ENCODE measurements at places on chromosomes 4 and X.

DNA sequence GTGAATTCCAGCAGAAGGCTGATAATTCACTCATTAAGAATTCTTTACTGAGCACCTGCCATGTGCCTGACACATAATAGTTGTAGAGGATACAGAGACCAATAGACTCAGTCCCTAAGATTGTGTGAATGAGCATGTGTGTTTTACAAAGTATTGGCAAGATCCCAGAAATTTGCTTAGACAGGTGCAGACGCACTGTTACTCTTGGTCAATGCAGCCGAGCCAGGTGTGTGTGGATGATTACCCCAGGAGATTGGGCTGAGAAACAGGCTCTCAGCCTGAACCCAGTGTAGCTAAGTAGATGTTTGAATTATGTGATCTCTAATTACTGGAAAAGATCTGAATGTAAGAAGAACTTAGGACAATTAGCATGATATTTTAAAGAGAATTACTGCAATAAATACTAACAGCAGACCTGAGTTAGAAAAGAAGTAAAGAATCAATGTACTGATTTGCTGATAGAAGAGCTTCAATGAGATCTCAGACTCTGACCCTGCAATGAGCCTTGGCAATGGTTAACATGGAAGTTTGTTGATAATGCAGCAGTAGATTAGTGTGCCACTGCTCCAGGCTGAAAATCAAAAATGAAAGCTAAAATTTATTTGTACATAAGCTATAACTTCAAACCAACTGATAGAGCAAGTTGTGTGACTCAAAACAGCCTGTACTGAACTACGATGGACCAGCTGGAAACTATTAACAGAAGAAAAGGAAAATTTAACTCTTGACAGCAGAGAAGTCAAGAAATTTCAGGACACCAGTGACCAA lies 32.2 kb upstream of the NDST4 start:
- no peak for DNase-seq

- no peak for DNase-seq
Measured at GRCh38 chr4:4837316-4837715, 22.1 kb upstream of the MSX1 start.

DNA sequence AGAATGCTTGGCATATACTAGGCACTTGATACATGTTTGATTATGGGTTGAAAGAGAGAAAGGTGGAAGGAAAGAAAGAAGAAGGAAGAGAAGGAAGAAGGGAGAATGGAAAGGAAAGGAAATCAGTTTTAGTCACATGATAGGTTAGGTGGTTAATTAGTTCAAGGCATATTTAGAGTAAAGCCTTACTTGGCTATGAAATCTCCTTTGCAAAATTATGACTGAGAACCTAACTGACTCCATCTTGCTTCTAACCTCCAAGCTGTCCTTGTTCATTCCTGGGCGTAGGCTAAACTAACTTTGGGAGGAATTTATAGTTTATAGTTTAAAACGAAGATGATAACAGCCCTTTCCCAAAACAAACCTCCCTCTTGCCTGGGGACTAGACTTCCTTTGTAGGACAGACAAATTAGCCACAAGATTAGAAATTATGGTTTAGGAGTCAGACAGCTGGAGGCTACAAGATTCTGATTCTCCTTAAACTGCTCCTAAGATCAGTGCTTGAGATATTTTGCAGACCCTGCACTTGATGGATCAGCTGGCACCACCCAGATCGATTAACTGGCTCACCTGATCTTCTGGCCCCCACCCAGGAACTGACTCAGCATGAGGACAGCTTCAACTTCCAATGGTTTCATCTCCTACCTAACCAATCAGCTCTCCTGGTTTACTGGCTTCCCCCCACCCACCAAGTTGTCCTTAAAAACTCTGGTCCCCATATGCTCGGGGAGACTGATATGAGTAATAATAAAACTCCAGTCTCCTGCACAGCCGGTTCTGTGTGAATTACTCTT lies 55.0 kb downstream of the TXK start:
- DNase-seq = no peak

DNA sequence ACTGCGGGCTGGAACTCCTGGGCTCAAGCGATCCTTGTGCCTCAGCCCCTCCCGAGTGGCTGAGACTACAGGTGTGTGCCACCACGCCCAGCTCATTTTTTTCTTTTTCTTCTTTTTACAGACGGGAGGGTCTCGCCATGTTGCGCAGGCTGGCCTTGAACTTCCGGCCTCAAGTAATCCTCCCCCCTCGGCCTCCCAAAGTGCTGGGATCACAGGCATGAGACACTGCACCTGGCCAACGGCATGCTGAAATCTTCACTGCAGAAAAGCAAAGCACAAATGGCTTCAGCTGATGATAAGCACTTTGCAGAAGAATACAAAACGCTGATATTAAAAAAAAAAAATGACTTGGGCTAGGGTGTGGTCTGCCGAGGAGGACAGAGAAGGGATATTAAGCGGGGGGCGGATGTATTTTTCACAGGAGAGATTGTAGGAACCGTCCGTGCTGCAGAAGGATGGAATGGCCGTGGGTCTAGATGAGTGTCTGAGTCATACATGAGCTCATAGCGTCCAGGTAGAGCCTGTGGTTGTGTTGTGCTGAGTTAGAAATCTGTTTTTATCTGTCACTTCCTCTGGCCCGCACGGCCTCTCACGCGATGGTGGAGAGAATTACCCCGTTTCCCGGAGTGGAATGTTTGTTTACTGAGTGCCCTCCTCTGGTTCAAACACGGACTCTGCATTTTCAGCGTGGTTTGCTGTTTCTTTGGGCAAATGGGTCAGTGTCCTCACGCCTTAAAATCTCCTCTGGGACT lies 8.5 kb upstream of the AKAP17A start:
- no peak for DNase-seq

DNA sequence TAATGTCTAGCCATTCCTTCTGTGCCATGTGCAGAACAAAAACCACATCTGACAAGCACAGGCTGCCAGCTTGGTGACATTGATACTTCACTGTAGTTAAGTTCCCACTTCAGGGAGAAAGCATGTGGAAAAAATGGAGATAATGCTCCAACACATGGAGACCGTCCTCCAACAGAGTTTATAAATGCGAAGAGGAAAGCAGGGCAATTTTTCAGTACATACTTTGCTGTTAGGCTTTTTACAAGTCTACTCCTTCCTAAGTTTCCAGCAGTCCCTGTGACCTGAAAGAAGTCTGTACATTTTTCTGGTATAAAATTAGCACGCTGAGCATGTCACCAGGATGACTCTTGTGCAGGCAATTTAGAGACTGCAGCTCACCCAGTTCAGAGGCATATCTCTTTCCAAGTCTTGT lies 766.9 kb upstream of the IGFBP7 start:
- no peak for DNase-seq

DNA sequence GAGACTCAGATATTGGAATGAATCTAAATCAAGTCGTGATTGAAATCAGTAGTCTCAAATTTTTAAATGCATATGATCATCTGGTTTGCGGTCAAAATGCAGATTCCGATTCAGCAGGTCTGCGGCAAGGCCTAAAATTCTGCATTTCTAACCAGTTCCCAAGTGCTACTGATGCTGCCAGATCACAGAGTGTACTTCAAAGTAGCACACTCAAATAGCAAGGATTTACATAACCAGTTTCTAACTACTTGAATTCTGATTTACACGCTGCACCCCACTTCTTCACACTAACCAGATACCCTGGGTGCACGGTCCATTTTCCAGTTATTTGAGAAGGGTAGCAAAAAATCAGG lies 752 bp downstream of the MBTPS2 start:
- no peak for DNase-seq

- DNase-seq = no peak
Measured at GRCh38 chr4:184345573-184345922, 127.9 kb upstream of the ENPP6 start.

- DNase-seq = no peak
Measured at GRCh38 chr4:102537269-102537668, 36.1 kb downstream of the NFKB1 start.

DNA sequence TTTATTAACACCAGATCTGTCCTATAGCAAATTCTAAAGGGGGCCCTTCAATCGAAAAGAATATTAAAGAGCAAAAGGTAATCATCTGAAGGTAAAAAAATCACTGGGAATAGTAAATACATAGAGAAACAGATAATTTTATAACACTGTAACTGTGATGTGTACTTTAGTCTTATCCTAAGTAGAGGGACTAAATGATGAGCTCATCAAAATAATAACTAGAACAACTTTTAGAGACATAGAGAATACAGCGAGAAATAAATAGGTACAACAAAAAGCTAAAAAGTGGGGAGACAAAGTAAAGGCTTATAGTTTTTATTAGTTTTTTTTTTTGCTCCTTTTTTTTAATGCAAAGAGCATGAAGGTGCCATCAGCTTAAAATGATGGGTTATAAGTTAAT lies 17.3 kb upstream of the CT83 start:
- no peak for DNase-seq

DNA sequence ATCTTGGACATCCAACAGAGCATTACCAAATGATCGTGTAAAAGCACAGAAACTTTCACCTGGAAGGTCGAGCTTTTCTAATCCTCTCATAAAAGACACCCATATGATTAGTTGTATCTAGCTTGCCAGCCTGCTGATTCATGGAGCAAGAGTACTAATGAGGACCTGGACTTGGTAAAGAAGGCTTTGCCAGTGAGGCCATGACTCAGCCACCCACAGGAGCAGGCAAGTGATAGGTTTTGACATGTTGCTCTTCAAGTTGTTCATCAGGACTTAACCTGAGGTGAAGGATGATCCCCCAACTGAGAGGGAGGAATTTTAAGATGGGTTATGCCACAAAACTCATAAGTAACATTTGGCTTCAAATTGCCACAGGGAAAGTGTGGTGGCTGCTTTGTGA lies 24.7 kb upstream of the EPGN start:
- peak; percentile 23 for DNase-seq

DNA sequence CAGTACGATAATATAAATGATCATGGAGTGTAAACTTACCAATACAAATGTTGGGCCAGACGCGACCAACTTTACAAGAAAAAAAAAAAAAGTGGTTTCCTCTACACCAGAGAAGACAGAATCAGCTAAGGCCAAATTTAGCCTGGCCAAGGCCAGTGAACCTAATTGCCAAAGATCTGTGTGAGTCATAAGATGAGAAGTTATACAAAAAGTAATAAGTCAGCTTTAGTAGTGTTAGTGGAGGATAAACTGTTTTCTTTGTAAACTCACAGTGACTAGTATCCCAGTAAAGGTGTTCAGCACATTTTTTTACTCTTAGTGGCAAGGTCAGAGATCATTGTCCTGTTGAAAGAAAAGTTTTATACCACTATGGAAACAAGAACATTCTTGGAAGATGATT lies 531.4 kb upstream of the TECRL start:
- DNase-seq = no peak

GRCh38 chrX:29040160-29040559 lies 452.9 kb downstream of the IL1RAPL1 start:
- no peak for DNase-seq

GRCh38 chr4:140331245-140331644 lies 42.2 kb upstream of the SCOC start:
- DNase-seq = no peak

DNA sequence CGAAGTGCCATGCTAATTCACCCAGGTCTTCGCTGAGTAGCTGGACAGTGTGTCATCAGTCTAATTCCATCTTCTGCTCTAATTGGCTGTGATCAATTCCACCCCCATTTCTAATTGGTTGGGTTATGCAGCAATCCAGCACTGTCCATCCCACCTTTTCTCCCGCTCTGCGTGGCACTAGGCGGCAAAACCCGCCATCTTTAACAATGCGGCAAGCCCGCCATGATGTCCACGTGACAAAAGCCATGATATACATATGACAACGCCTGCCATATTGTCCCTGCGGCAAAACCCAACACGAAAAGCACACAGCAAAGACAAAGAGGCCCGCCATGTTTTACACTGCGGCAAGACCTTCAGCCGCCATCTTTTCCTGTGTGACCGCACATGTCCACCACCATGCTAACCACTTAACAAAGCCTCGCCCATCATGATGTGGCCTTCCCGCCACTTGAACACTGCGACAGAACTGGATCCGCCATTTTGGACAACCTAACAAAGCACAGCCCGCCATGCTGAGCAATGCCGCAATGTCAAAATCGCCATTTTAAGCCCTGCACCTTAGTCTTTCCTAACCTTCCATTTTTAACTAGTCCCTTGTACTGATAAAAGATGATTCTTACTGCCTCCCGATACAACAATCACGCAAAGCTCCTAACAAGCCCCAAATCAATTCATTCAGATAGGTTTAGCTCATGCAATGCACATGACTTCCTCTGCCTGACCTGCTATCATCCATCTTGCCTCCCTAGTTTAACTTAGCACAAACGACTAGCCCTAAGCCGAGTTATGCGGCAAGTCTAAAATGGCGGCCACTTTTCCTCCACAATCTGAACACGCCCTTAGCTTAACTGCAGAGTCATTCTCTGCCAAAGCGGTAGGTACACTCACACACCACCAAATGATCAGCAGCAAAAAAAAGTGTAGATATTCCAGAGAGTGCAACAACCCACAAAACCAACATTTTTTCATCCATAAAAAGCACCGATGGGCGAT lies 288.3 kb downstream of the CHIC1 start:
- no peak for DNase-seq

DNA sequence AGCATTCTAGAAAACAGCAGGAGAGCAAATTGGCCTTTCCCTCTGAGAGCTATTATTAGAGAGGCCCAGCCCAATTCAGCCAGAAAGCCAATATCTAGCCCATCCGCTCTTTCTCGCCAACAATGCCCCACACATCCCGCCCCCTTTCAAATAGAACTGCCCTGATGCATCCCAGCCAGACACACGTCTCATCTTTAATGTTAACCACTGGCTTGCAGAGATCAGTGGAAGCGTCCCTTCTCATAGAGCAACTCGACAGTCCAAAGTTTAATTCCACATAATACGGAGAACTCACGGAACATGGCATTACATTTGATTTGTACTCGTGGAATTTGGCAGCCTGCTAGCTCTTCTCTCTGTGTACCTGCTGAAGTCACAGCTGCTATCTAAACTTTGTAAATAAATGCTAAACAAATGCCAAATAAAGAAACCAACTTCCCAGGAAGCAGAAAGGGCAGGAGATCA lies 304.4 kb downstream of the DHX15 start:
- DNase-seq = no peak

GRCh38 chrX:145630806-145631435 lies 186.7 kb upstream of the SLITRK2 start:
- no peak for DNase-seq

DNA sequence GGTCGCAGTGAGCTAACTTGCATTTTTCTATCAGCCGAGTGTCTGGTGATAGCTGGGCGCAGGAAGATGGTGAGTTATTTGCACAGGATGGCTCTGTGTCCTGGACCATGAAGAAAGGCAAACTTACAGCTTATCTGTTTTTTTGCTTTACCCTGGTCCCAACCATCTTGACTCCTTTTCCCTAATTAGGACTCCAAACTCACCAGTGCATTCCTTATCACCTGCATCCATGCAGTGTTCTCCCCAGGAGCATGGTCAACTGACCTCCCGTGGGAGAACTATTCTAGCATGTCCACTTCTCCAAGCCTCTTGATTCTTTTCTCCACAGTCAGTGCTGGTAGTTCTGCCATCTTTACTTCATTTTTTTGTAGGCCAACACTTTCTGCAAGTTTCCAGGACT lies 68.2 kb upstream of the WWC2 start:
- DNase-seq = no peak

DNA sequence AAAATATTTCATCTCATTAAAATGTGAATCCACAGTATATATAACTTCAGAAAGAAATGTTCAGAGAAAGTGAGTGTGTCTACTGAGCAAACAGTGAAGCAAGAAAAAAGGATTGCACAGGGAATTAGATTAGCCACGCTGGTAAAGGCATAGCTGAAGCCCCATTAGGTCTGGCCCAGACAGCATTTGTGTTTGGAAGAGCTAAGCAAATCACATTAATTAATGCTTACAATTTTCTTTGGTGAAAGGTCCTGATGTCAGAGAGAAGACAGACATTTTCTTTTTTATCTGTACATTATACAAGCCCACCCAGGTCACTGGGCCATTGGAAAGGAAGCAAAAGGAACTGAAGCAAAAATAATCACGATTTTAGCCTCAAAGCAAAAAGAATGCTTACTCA lies 354.6 kb downstream of the GRID2 start:
- DNase-seq = no peak
